ENCODE measurements at places on chromosomes 1 and 21. TPM values are rescaled to one million over a fixed set of nuclear protein-coding genes. Genes with fewer than 3 reads are reported as not detected.

GRCh38 chr21:43355925-43356289 is 71.0 kb downstream of the SIK1 start:
- H3K27ac ChIP-seq, result no peak overlapping the region
- no peaks in the 10 kb centered on the region for H3K36me3 ChIP-seq
- peaks cover 37% of the 10 kb centered on the region for H3K4me1 ChIP-seq
- no peaks in the 10 kb centered on the region for H3K27me3 ChIP-seq
- no peak for DNase-seq

- no peak overlapping the region for H3K4me3 ChIP-seq
- H3K4me1 ChIP-seq, result no peaks in the 10 kb centered on the region
- no peaks in the 10 kb centered on the region for H3K27me3 ChIP-seq
- no peaks in the 10 kb centered on the region for H3K36me3 ChIP-seq
Measured at GRCh38 chr1:69700770-69701169, 133.0 kb downstream of the LRRC7 start.

Gene RPE65
- total RNA-seq, result not detected

DNA sequence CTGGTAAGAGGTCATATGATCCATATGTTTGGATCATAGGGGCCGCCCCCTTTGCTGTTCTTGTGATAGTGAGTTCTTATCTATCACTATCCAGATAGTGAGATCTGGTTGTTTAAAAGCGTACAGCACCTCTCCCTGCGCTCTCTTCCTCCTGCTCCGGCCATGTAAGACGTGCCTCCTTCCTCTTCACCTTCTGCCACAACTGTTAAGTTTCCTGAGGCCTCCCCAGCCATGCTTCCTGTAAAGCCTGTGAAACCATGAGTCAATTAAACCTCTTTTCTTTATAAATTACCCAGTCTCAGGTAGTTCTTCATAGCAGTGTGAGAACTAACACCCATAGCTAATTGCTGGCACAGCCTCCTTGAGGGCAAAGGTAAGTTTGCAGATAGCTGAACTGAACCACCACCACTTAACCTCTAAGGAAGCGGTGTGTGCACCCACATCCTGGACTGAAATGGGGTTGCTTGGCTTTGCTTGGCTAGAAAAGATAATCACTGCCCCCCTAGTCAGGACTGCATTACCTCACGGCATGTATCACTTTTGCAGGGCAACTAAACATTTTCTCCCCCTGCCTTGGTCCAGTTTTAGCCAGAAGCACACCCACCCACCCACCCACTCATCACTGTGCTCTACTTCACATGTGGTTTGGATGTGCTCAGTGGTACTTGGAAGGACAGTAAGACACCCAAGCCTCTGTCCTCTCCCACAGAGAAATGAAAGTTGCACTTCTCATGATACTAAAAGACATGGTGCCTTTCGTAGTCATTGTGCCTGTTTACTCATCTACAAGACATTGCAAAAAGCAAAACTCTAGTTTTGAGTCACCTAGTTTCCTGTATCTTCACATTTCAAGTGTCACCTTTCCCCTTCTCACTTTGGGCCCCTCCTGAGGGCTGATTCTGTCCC is 23.1 kb upstream of the PTAFR start:
- H3K4me3 ChIP-seq, result peak overlapping the region; percentile 55
- H3K36me3 ChIP-seq, result peaks cover 69% of the 10 kb centered on the region
- H3K27ac ChIP-seq, result peak overlapping the region; percentile 97
- H3K4me1 ChIP-seq, result peaks cover 56% of the 10 kb centered on the region
- DNase-seq, result peak; percentile 97
